ENCODE measurements at places on chromosomes 6 and 20. TPM values are rescaled to one million over a fixed set of nuclear protein-coding genes. Genes with fewer than 3 reads are reported as not detected.

DNA sequence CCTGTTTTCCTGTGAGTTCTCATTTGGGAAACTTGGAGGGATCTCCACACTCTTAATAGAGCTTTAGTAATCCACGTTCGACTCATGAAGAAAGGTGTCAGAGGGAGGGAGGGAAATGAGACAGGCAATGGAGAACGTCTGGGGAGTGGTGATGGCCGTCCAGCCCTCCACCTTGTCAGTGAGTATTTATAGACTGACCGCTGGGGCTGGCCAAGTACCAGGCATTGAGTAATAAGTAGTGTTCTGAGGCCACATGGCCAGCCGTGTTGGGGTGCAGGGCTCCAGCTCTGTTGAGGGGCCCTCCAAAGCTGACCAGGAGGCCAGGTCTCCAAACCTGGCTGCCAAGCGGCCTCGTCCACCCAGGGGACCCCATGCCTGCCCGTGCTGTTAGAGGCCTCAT lies 11.3 kb upstream of the DSN1 start:
- DNase-seq = no peak

The TMEM151B gene
- polyA plus RNA-seq = 45.5 TPM

DNA sequence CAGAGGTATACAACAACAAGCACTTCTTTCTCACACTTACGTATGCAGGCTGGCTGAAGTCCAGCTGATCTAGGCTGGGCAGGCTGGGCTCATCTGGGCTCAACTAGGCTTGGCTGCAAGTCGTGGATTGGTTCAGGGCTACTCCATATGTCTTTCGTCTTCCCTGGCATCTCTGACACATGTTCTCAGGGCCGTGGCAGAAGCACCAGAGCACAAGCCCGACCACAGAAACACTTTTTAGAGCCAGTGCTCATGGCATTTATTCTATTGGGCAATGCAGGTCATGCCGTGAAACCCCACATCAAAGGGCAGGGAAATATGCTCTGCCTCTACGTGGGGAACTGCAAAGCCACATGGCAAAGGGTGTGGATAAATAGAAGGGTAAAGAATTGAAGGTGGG lies 93.8 kb downstream of the RIN2 start:
- DNase-seq = peak; percentile 33

- no peak for DNase-seq
These were observed 8.1 kb downstream of the TMEM151B start for GRCh38 chr6:44278315-44278714.

The DACT2 gene
- 4.6 TPM for polyA plus RNA-seq
